ENCODE measurements at places on chromosomes 1 and 21.
A peak's percentile ranks its signal among the peaks of the same experiment; 100 is the strongest.

- DNase-seq = no peak
Measured at GRCh38 chr21:39631842-39632562, 19.3 kb downstream of the B3GALT5 start.

- DNase-seq = peak; percentile 80
Measured at GRCh38 chr1:155086128-155086741, 7.6 kb downstream of the EFNA3 start.

GRCh38 chr1:234962340-234962989, 166.2 kb downstream of the TOMM20 start:
- DNase-seq = peak; percentile 48

DNA sequence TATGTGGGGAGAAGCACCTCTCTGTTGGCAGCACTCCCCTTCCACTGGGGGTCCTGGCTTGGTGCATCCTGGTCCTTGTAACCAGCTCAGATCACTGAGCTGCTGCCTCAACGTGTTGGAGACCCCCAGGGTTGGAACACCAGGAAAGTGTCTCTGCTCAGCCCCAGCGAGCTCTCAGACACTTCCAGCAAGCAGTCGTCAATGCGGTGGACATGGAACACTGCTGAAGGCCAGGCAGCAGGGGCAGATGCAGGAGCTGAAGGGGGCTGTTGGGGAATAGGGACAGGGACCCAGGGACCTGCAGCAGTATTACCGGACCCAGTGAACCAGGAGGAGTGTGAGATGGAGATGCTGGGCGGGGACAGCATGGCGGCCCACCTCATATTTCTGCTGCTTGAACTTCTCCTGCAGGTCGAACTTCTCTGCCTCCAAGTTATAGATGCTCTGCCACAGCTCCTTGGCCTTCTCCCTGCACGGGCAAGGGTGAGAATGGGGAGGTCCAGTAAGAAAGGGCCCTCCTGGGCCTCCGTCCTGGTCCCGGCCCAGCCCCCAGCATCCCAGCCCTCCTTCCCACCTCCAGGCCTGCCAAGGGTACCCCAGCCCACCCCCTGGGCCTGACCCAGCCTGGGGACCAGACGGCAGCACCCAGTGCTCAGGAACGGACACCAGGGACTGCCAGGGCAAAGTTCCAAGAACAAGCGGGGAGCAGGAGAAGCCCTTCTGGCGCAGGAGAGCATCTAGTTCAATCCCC, 16.4 kb downstream of the TNNT2 start:
- DNase-seq = no peak

- DNase-seq = no peak
Measured at GRCh38 chr1:36482724-36483388, at the start of gene CSF3R. CSF3R (minus strand) TSS chr1:36482913; CDS start chr1:36479496, 3,417 bp downstream.

DNA sequence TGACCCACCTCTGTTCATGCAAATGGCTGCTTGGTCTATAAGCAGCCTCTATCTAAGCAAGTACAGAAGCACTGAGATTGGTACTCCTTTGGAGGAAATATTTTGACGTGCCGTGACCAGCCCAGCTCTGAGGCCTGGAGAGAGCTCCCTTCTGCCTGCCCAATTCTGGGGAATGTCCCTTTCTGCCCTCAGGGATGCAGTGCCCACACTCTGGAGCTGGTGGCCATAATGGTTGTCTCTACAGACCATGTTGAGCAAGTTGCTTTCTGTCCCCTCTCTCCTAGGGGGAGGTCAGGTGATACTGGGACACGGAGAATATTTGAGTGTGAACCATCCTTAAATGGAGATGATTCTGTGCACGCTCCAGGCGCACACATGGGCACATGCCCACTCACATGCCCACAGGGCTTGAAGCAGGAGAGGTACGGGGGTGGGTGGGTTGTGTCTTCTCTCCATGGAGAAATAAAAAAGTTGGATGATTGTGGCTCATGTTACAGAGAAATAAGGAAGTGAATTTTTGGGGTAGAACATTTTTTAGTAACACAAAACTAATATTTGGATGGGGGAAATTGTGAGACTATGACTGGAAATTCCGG, 13.9 kb upstream of the ALPL start:
- DNase-seq = no peak

GRCh38 chr21:36330904-36331303, 10.9 kb downstream of the MORC3 start:
- DNase-seq = peak; percentile 71

GRCh38 chr21:40723966-40724365, 123.0 kb downstream of the DSCAM start:
- no peak for DNase-seq

DNA sequence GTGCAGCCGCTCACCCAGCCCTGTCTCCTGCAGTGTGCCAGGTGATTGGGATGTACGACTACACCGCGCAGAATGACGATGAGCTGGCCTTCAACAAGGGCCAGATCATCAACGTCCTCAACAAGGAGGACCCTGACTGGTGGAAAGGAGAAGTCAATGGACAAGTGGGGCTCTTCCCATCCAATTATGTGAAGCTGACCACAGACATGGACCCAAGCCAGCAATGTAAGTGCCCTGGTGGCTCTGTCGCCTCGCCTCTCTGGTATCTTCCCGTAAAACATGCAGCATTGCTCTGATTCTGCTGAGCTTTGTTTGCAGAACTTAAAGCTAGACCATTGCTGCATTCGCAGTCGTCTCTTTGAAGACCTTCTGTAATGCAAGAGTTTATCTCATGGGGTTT, 79.2 kb downstream of the ATP5PO start:
- no peak for DNase-seq

DNA sequence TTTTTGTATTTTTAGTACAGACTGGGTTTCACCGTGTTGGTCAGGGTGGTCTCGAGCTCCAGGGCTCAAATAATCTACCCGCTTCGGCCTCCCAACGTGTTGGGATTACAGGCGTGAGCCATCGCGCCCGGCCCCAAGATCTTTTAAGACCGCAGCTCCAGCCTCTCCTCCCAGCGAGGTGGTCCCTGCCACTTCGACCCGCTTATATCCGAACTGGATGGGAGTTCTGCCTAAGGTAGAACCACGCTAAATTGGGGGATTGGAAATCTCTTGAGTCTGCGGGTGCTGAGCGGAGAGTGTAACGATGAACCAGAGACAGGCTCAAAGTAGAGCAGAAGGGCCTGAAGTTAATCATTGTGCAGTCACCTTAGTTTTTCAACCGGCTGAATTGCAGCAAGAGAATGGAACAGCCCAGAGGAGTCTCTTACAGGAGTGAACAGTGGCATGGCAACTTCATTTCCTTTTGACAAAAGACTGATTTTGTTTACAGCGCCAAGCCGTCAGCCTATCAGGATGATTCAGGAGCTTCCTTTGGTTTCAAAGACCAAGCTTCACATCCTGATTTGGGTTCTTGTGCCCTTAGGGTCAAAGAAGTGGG, 726 bp upstream of the CYB5R1 start:
- DNase-seq = peak; percentile 37

DNA sequence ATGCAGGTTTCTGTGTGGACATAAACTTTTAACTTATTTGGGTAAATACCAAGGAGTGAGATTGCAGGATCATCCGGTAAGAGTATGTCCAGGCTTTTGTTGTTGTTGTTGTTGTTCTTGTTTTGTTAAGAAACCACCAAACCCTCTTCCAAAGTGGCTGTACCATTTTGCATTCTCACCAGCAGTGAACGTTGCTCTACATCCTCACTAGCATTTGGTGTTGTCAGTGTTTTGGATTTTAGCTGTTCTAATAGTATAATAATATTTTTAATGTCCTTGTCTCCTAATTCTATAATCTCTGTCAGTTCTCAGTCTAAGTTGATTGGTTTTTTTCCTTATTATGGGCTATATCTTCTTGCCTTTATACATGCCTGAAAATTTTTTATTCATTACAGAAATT, 37.8 kb downstream of the TENT5C start:
- DNase-seq = no peak

- no peak for DNase-seq
Measured at GRCh38 chr1:239858057-239858456, 233.6 kb upstream of the FMN2 start.

Measured in K562 (cell line).